ENCODE measurements at places on chromosomes 6 and 20. TPM values are rescaled to one million over a fixed set of nuclear protein-coding genes. Genes with fewer than 3 reads are reported as not detected.

The ZNF184 gene
- total RNA-seq: 4.5 TPM

The C6orf141 gene
- total RNA-seq: 6.2 TPM

GRCh38 chr6:73314577-73315492 is 39.2 kb downstream of the DPPA5 start:
- DNase-seq: no peak

GRCh38 chr6:30319146-30319835 is 7.4 kb upstream of the TRIM39 start:
- DNase-seq: no peak

The BPIFA1 gene
- 0.72 TPM for total RNA-seq

- DNase-seq: peak; percentile 13
Observed at GRCh38 chr6:85484948-85485347, 35.1 kb downstream of the NT5E start.

- no peak for DNase-seq
Observed at GRCh38 chr20:23244916-23245552, 105.6 kb upstream of the NXT1 start.

GRCh38 chr6:161301338-161301737 is 27.5 kb upstream of the AGPAT4 start:
- DNase-seq: no peak

GRCh38 chr6:19587238-19587942 is 249.8 kb upstream of the ID4 start:
- DNase-seq: no peak

DNA sequence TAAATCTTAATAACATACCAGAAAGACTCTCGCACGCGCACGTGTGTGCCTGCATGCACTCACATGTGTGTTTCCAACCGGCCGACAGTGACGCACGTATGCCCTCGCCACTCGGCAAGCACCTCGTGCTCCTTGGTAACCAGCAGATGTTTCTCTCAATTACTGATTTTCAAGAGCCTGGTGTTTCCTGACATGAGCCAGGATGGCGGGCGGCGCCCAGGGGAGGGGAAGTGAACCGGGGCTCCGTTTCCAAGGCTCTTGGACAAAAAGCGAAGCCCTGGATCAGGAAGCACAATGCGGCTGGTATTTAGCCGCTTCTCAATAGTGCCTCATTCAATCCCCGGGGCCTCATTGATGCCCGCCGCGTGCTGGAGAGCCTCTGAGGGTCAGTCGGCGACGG is 37.7 kb downstream of the PMEPA1 start:
- peak; percentile 85 for DNase-seq

The FAM209B gene
- not detected for total RNA-seq

DNA sequence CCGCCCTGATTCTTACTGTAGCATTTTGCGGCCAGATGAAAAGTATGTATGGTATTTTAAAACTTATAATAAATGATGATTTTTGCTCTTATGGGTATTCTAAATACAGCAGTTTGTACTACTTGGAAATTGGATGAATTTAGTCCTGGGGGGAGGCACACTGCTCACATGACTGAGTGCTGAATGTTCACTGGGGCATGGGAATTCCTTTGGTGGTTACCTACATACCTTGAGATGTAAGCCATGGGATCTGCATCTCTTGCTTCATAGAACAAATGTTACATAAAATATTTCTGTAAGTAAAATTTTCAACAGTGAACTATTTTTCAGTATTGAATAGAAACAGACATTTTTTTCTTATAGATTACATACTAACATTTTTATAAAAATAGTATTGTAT is 71.1 kb downstream of the FIG4 start:
- DNase-seq: no peak

The ZNF133 gene
- 20.2 TPM for total RNA-seq

DNA sequence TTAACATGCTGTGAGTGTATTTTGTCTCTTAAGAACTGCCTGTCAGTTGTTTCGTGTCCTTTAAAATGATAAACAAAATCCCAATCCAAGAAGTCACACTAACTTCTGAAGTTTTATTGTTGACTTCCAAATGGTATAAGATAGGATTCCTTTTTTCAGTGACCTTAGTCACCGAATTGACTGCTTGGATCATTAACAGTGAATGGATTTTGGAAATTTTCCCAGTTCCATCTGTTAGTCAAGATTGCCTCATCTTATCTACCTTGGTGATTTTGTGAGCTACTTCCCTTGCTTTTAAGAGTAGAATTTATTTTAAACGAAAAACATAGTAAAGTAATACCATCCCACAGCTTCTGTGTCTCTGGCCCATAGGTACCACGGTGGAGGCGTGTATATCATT is 14.9 kb downstream of the RIOK1 start:
- DNase-seq: no peak

The TCF21 gene
- total RNA-seq: 15.6 TPM

DNA sequence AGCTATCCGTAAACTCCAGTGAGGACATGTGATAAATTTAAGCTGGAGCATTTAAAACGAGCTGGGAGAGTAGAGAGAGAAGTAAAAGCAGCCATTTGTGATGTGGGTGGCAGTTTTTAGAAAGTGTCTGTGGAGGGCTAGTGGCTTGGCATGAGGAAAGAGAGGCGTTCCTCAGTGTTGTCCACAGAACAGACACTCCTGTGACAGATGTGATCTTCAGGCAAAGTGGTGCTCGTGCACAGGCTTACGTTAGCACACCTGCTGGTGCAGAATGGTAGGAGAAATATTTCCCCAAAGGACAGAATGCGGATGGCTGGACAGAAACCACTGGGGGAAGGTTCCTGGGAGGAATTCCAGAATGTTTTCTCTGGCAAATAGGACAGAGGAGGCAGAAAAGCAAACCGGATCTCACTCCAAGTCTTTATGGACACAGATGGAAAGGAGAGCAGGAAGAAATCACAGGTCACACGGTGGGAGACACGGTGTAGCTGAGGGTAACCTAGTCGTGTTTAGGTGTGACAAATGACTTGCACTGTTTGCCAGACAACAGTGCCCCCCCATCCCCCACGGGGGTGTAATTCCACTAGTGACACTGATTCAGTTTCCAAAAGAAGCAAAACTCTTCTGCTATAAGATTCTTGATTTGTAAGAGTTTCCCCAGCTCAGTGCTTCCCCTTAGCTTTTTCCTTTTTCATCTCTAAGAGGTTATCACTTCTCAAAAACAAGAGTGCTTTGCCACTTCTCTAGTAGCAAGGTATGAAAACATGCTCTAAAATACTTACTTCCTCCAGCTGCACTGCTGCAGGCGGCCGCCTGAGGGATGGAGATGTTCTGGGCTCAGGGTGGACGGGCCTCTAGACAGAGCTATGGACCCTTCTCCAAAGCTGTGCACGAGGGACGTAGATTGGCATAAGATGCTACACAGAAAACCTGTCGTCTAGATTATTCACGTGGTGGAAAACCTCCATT is 293.2 kb downstream of the QKI start:
- DNase-seq: no peak

The KHDRBS2 gene
- total RNA-seq: 0.45 TPM

DNA sequence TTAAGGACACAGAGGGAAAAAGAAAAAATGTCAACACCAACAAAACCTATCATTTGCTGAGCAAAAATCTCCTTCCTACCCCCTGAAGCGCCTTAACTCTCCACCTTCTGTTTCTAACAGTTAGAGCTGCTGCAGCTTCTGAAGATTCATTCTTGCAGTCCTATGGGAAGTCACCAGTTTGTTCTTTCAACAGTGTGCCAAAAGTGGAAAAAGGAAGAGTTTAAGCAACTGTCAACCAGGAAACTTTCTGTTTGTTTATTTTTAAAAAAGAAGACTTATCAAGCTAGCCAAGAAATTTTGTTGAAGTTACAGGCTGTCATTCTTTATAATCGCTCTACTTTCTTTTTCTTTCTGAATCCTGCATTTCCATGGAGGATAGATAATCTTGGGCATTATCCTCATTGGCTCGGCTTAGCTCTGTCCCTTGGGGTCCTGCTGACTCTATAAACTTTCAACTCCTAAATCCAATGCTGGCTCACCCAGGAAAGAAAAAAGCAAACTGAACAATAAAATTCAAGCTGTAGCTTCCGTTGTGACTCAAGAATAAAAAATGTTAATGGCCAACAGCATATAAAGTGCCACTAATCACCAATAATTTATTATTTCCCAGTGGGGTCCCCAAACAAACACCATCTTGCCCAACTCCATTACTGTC is 172.8 kb upstream of the CITED2 start:
- DNase-seq: no peak

The LY6G6F gene
- total RNA-seq: not detected

DNA sequence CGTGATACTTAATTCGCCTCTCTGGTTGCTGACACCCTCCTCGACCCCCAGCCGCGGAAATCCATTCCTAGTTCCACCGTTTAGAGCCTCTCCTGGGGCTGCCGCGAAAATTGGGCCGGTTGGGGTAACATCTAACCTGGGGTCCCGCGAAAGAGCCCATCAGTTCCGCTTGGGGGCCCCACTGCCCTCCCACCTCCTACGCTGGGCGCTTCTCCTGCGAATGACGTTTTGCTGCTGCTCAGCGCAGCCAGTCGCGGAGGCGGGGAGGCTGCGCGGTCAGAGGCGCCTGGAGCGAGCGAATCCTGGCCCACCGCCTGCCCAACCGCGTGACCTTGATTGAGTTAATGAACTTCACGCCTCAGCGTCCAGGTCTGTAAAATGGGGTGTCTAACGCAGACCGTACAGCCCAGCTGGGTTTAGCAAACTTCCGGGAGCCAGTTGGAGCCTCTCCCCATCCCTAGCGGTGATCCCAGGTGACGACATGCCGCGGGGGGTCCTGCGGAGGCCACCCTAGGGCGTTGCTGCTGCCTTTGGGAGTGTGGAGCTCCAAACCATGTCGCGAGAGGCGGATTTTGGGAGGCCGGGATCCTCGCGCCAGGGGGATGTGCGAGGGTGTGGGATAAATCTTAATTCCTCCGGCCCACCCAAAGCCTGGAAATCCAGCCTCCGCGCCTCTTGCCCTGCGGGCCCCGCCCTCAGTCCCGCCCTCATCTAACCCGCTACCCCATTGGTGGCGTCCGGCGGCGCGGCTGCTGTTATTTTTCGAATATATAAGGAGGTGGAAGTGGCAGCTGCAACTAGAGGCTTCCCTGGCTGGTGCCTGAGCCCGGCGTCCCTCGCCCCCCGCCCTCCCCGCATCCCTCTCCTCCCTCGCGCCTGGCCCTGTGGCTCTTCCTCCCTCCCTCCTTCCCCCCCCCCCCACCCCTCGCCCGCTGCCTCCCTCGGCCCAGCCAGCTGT is at the start of gene CDC25B:
CDC25B (plus strand) TSS at position 800 of the 958 bp plus-strand sequence. CDS start 222 bp downstream, outside the sequence.
- peak; percentile 97 for DNase-seq

The ZDHHC14 gene
- total RNA-seq: 10.5 TPM

GRCh38 chr6:168097621-168098430 is 18.8 kb upstream of the FRMD1 start:
- DNase-seq: no peak

DNA sequence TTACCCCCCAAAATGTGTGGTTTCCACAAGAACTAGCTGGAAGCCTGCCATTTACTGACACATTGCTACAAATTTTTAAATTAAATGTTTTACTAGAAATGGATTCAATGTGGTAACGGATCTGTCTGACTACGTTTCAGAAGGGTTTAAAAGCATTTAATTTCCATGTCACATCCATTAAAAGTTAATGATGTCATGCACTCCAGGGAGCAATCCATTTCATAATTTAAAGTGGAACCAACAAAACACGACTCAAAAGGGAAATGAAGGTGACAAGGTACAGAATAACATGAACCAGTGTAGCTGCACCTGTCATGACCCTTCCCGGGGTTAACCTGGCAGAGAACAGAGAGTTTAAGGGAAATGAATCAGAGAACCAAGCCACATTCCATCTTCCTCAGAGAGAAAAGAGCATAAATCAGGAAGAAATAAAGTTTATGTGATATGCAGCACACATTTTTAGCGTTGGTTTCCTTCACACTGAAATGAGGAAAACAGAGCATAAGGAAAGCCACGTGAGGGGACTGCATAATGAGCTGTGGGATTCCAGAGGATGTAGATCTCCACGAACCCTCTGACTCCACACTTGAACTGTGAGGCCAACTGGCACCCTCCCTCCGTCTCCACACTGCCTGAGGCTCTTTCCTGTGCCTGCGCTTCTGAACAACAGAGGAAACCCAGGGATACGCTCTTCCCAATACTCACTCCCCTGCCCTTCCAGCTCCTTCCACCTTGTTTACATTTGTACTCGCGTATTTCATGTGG is 170.3 kb upstream of the AHI1 start:
- DNase-seq: no peak

The C6orf15 gene
- total RNA-seq: not detected

DNA sequence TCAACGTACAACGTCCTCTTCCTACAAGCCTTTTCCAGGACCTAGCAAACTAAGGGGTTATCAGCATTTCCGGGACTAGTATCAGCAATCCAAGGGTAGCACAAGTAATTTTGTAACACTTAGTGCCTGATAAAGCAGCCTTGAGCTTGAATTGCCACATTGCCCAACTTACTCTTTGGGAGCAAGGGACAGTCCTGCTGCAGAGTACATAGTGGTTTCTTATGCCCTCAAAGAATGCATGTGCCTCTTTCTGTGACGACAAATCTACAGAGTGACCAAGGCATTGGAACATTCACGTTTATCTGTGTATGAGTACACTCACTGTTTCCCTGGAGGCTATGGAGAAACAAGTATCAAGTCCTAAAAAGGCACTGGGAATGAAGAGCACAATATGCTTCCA is 3.2 kb upstream of the ID4 start:
- no peak for DNase-seq

- peak; percentile 39 for DNase-seq
Observed at GRCh38 chr20:32585011-32585585, at the start of gene NOL4L. NOL4L (minus strand) TSS chr20:32585333; CDS start chr20:32584890, 443 bp downstream.

DNA sequence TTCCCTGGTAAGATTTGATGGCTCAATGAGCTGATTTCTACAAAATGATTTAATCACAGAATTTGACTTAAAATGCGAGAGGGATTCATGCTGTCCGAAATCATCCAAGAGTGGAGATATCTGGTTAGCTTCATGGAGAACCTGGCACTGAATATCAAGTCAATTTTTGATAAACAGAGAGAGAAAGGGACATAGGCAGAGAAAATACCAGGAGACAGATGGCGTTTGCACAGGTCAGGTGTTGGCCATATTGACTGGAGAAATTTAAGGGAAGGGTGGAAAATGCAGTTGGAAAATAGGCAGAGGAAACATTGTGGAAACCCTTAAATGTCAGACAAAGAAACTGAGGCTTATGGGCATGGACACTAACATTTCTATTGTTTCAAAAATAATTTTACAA is 47.0 kb downstream of the BCAS1 start:
- no peak for DNase-seq

DNA sequence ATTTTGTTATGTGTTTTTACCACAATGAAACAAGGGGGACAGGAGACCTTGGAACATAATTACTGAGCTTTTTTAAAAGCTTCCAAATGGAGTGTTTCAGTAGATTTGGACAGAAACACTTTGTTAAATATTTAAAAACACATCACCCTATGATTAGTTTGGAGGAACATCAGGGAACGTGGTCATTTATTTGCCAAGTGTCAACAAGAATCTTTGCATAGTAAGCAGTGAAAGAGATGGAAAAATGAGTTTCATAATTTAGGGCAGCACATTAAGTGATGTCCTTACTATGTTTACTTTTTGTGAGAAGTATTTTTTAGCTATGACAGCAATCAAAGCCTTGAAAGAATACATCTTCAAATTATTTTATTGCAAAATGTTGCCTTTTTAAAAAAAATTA is 82.6 kb downstream of the PROKR2 start:
- DNase-seq: no peak

Measured in stomach (tissue), 19 donors.